ENCODE measurements at places on chromosomes 1 and 21.

- no peak for DNase-seq
Measured at GRCh38 chr1:5389101-5389885, 602.9 kb downstream of the NPHP4 start.

- DNase-seq: peak; percentile 64
Measured at GRCh38 chr1:10494754-10495474, 20.2 kb downstream of the PEX14 start.

- no peak for DNase-seq
Measured at GRCh38 chr21:26820509-26820908, 24.7 kb downstream of the ADAMTS1 start.

DNA sequence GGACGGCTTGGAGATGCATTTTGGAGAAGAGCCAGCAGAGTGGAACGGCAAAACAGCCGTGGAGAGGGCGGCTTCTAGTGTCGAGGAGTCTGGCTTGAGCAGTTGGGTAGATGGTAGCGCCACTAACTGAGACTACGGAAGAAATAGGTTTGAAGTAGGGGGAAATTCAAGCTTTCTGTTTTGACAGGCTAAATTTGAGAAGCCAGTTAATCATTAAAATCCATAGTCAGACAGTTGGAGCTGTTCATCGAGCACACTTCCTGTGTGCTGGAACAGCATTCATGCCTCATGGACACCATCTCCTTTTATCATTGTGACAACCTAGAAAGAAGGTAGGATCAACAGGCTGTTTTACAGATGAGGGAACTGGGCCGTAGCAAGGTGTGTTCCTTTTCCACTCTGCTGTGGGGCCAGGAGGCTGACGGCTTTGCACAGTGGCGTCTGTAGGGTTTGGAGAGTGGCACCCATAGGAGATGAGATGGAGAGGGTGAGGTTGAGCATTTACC, 3.4 kb upstream of the PKLR start:
- DNase-seq: no peak

DNA sequence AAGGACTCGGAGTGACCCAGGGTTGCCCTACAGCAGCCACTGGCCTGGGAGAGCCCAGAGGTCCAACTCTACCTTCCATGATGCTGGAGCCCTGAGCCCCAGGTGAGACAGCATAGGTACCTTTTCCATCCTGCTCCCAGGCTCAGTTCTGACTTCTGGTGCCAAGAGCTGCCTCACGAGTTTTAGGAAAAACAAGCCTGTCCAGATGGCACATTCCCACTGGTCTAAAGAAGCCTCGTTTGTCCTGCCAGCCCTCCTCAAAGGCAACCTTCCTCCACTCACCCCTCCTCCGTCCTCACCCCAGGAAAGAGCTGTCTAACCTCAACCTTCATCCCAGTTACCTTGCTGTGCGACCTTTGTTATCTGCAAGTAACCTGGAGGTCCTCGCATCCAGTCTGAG, 53.5 kb upstream of the PRELP start:
- DNase-seq: no peak

DNA sequence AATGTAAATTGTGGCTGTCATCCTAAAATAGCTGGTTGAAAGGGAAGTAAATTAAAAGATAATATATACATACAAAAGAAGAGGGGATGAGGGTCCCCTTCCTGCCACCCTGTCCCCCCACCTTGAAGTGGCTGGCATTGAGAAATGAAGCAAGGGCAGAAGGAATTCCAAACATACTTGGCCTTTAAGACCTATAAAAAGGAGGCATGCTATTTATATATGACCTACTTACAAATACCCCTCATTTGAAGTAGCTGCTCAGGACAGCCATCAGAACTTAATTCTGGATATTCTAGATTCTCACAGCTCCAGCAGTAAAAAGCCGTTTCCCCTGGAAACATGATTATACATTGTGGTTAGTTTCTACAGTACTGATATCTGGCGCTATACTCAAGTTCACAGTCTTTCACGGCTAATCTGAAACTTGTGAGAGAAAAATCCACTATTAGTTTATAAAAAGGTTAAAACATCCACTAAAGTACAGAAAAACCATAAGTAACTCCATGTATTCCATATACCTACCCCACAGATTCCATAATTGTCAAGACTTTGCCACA, 9.6 kb upstream of the MAP10 start:
- DNase-seq: no peak

DNA sequence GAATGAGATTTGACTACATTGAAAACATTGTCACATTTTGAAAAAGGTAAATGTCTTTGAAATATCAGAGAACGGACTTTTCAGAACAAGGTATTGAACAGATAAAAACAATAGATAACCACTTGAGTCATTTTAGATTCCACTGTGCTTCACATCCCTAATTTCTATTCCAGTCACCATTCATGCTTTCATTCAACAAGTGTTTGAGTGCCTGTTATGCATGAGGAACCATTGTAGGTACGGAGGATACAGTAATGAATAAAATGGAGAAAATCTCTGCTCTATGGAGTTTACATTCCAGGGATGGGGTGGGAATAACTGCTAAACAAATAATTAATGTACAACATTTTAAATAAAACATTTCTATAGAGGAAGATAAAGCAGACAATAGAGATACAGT, 26.3 kb downstream of the ZMYM4 start:
- DNase-seq: no peak

GRCh38 chr21:42533963-42534355, 20.3 kb downstream of the SLC37A1 start:
- DNase-seq: no peak

Measured in activated T-helper 9 cell treated with anti-CD3 and anti-CD28 coated beads, Interleukin-2, amount 50 U/mL, for 16 hours (primary cell).